Ureter (tissue), 1 donor: ENCODE measurements at places on chromosomes 1 and 21. TPM values are rescaled to one million over a fixed set of nuclear protein-coding genes. Genes with fewer than 3 reads are reported as not detected.

Gene PODN
- 20.9 TPM for total RNA-seq

Gene COL9A2
- 27.1 TPM for total RNA-seq

Gene CFH
- 145 TPM for total RNA-seq

Gene GJA4
- 8.9 TPM for total RNA-seq

Gene OLFML3
- 43.5 TPM for total RNA-seq
